ENCODE measurements at places on chromosomes 11 and 22.

DNA sequence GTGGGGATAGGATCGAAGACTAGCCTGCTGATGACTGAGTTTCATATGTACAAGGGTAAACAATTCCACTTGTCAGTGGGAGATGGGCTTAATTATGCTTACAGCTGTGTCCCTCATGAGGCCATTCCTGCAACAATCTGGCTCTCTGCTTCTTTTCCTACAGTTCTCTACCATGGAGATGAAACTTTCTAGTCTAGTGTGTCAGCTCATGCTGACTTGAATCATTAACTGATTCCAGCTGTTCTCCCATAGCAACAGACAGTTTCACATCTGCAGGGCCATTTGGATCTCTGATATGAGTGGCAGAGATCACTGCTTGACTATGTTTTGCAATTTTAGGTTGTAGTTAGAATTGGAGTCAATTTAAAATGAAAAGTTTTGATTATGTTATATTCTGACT lies 1251.7 kb upstream of the RAG2 start:
- no peak for DNase-seq

DNA sequence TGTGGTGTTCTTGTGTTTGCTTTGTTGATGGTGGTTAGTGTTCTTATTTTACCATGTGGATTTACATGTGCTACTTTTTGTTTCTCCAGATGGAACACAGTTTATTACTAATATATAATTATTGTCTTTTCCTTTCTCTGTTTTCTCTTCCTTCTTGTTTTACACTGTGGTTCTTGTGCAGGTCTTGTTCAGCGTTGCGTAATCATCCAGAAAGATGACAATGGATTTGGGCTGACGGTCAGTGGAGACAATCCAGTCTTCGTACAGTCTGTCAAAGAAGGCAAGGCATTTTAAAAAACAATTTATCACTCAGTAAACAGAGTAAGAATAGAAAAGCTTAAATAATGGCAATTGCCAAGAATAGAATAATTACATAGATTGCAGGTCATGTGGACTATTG lies 84.4 kb downstream of the ARHGEF12 start:
- DNase-seq: no peak

- no peak for DNase-seq
These were observed 6.6 kb downstream of the ZBTB16 start for GRCh38 chr11:114066046-114066648.

GRCh38 chr11:124778281-124778680 lies 16.2 kb upstream of the ESAM start:
- DNase-seq: no peak

DNA sequence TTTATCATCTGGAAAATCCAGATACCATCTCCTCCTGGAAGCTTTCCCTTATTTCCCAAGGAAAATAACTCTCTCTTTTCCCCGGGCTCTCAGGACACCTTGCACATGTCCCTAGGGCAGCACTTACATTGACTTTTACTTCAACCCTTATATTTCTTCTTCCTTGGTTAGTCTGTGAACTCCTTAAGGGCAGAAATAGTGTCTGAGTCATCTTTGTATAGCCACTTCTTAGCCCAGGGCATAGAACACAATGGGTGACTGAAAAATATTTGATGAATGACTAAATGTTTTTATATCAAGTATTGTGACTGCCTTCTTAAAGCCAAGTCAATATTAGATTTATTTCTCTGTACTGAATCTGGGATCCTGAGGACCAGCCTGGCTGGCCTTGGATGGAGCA lies 45.4 kb upstream of the MYOD1 start:
- no peak for DNase-seq

GRCh38 chr22:32620992-32621391 lies 146.4 kb downstream of the FBXO7 start:
- DNase-seq: no peak

DNA sequence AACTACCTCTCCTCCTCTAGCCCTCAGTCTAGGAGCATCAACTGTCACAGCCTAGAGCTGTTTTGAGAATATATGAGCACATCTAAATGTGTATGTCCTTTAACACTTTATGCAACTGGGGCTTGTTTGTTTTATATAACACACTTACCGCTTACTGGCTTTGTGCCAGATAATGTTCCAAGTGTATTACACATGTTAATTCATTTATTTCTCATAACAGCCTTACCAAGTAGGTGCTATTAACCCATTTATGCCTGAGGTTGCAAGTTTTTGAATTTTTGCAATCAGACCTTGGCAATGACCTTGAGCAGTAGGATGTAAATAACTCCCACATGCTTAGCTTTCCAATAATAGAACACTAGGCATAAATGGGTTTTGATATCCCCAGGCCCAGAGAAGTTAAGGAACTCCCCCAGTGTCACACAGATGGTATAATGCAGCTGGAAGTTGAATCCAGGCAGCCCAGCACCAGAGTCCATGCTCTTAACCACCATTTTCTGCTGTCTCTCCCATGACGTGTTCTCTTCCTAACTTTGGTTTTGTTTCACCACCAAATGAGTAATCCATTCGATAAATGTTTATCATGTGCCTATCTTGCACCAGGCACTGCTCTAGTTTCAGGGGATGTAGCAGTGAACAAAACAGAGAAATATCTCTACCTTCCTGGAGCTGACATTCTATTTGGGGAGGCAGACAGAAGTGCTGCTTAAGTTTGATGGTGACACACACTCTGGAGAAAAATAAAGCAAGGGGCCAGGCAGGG lies 23.1 kb downstream of the PRDM11 start:
- no peak for DNase-seq

DNA sequence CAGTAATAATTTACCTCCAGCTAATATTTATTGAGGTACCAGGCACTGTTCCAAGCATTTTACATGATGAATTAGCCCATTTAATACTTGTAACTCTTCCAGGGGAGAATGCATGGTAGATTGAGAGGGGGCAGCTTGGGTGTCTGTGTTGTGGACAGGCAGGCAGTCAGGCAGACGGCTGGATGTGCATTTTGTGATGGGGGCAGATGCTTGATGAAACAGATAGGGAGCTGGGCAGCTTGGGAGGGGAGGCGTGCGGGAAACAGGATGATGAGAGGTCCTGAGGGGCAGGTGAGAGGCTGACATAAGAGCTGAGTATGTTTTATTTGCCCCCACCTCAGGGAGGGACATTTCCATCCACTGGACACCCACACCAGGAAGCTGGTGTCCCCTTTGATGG lies 33.1 kb upstream of the SHISAL1 start:
- DNase-seq: no peak

- DNase-seq: no peak
These were observed 874 bp downstream of the ZFTA start for GRCh38 chr11:63767565-63768236.

- no peak for DNase-seq
These were observed 106.7 kb upstream of the CADM1 start for GRCh38 chr11:115610908-115611307.

DNA sequence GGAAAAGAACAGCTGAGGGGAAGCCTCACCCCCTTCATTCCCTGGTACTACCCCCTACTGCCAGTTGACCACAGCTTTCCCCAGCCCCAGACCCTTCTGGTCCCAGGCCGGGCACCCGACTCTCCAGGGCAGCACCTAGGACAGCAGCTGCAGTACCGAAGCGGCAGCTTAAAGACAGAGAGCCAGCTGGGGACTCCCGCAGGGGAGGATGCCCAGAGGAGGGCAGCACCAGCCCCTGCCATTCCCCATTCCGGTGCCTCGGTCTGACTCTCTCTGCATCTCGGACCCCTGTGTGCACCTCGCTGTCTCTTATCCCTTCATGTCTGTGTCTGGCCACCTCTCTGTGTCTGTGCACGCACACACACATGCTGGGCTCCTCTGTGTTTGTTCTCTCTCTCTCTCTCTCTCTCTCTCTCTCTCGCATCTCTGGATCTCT lies 9.4 kb downstream of the IGSF9B start:
- DNase-seq: no peak

DNA sequence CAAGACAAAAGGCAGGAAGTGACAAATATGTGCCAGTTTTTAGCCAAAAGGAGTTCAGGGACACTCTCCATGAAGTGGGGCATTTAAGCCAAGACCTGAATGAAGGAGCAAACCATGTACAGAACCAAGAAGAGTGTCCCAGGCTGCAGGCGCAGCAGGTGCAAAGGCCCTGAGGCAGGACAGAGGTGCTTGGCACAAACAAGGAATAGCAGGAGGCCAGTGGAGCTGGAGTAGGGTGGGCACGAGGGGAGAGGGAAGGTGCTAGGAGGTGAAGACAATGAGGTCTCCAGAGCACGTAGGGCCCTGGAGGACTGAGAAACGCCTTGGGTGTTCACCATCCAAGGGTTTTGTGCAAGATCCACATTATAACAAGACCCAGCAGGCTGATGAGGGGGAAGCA lies 474.1 kb downstream of the MN1 start:
- no peak for DNase-seq

GRCh38 chr11:11332141-11332710 lies 20.8 kb downstream of the CSNK2A3 start:
- DNase-seq: no peak

DNA sequence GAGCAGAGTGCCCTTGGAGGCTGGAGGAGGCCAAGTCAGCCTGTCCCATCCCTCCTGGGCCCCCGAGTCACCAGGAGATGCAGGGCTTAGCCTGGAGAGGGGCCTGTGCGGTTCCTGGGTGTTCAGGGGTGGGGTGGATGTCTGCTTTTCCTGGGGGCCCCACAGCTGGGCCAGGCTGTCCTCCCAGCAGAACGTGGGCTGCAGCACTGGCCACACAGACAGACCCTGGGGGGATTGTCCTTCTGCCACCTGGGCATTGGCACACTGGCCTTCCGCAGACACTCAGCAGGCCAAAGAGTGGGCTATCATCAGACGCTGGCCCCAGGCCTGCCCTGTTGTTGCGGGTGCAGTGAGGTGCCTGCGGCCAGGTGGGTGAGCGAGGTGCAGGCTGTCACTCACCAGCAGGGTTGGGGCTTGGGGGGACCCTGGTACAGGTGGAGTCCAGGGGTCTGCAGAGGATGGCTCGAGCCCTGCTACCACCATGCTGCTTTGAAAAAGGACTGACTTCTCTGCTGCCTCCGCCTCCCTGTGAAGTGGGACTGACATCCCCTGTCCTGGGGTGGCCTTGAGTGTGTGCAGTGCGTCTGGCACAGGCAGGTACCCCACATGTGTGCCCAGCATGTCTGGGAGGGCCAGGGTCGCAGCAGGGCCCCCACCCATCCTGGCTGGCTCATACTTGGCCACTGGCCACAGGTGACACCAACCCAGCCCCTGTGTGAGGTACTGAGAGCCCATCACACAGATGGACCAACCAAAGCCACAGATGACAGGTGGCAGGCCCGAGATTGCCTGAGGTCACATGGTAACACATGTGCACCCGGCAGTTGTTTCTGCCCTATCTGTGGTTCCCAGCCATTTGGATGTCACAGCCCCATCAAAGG lies 39.0 kb upstream of the KCNQ1OT1 start:
- no peak for DNase-seq

DNA sequence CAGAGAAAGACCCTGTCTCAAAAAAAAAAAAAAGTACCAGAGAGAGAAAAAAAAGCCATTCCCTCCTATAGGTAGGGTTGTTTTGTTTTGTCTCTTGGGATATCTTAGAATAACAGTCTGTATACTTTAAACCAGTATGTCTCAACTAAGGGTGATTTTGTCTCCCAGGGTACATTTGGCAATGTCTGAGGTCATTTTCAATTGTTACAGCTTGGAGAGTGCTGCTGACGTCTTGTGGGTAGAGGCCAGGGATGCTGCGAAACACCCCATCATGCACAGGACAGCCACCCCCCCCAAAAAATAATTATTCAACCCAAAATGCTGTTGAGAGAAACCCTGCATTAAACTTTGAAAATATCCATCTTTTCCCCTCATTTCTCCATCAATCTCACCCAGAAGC lies 56.1 kb upstream of the CRTAM start:
- DNase-seq: no peak

DNA sequence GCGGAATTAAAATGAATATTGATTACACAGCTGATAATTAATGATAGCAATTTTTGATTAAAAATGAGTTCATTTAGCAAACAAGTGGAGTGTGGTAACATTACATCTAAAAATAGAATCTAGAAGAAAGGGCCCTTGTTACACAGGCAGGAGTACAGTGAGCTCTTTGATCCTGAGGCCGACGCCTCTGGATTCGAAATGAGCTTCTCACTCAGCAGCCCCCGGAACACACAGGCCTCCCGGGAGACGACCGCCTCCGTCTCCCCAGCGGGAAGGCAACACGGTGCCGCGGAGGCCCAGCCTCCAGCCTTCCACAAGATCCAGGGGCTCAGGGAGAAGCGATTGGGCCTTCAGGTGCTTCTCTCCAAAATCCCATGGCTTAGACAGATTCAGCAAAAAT lies 379.1 kb downstream of the BRD1 start:
- DNase-seq: no peak

GRCh38 chr11:75868990-75869389 lies 54.0 kb downstream of the UVRAG start:
- no peak for DNase-seq

DNA sequence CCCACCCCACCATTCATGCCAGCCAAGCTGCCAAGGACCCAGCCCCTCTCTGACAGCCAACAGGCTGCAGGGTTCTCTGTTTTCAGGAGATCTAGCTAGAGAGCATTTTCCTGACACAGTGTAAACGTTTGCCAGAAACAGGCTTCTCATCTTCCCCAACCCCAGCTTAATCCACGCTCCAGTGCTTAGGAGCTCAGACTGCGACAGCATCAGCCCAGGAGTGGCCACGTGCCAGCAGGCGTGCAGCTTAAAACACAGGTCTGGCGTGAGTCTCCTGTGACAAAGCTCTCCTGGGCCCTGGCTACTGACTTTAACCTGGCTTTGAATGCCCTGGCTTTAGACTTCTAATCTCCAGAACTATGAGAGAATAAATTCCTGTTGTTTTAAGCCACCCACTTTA lies 66.6 kb downstream of the GALNT18 start:
- DNase-seq: no peak

- DNase-seq: no peak
These were observed 77.4 kb downstream of the MS4A13 start for GRCh38 chr11:60592601-60593000.

DNA sequence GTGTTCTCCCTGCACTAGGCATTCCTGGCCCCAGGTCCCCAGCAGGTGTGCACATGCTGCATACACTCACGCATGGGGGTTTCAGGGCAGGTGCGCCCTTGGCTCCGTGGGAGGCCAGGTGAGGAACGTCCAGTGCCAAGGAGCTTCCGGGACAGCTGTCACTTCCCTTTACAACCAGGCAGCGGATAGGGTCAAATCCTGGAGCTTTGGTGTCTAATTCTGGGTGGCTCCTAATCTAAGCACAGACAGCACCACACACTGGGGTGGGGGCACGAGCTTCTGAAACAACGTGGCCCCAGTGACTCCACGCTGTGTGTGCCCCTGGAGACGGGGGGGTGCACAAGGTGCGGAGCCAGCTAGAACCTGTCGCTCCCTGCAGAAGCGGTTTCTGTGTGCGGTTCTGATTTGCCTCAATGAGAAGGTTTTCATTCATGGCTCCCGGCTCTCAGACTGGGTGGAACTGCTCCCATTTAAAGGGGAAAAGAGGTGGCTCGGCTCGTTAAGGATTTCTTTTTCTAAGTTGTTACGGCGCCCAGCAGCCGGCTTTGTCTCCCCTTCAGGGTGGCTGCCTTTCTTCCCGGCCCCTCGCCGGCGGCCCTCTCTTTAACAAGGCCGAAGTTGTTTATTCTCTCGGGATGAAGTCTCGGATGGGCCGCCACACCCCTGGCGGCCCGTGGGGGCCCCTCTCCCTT lies 5.0 kb downstream of the CCND1 start:
- no peak for DNase-seq

- DNase-seq: no peak
These were observed 197.5 kb downstream of the C11orf87 start for GRCh38 chr11:109619498-109619897.

GRCh38 chr22:30027791-30028190 lies 52.5 kb upstream of the HORMAD2 start:
- no peak for DNase-seq
